Foreskin keratinocyte (primary cell): ENCODE measurements at places on chromosomes 1 and 21.

GRCh38 chr1:178768423-178768822 lies 43.4 kb downstream of the RALGPS2 start:
- no peak for DNase-seq

GRCh38 chr1:67988066-67988465 lies 62.4 kb downstream of the DIRAS3 start:
- no peak for DNase-seq

- peak; percentile 38 for DNase-seq
These were observed 3.5 kb downstream of the RO60 start for GRCh38 chr1:193062698-193063463.

DNA sequence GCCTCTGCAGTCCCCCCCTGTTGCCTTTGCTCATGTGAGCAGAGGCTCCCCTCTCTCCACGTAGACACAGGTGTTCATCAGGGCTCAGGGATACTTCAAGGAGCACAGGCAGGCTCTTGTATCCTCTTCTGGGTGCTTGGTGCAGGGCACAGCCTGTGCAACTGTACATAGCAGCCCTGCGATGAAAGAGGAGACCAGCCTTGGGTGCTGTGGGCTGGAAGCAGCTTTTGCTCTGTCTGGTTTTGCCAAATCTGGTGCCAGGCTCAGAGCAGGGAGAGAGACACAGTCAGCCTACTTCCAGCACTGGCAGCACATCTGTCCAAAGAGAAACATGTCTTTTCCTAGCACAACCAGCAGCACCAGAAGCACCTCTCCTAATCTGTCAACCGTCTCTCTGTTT lies 132.1 kb downstream of the ETS2 start:
- no peak for DNase-seq

- DNase-seq, result peak; percentile 44
These were observed 1.5 kb upstream of the COL16A1 start for GRCh38 chr1:31705080-31705866.

DNA sequence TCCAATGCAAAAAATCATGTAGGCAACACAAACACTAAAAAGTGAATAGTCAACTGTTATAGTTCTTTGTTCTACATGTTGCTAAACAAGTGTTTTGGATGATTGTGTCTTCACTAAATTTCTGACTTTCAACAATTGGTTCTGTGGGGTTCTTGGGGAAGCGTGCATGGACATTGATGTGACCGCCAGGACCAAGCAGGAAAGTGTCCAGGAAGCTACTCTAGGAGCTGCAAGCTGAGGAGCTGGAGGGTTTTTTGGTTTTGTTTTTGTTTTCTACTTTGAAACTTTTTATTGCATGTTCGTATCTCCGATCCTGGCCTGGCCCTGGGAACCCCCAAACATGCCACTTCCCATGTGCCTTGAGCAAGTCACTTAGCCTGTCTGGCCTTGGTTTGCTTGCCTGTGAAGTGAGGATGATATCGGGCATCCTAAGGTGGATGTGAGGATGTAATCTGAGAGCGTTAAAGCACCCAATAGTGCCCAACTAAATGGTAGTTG lies 8.0 kb downstream of the TMPRSS3 start:
- DNase-seq, result no peak

DNA sequence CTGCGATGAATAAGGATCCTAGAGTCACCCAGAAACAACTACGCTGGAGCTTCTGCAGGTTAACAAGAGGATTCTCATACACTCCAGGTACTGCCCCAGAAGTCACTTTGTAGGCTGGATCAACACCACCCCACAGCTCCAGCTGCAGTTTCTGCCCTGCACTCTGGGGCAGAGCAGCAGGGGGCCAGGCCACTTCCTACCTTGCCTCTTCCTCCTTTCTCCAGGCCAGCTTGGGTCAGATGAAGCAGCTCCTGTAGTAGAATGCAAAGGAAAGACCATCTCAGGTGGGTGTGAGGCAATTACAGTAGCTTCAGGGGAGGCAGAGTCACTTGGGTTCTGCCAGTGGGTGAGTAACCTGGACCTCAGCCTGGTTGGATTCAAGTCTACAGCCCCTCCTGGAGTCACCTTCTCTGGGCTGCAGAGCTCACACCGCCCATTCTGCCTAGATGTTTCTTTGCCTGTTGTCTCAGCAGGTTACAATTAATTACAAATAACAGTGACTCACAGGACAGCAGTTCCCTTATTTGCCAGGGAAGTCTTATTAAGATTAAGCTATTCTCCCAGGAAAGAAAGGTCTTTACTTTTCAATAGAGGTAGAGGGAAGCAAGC lies 24.4 kb upstream of the BCAR3 start:
- no peak for DNase-seq

DNA sequence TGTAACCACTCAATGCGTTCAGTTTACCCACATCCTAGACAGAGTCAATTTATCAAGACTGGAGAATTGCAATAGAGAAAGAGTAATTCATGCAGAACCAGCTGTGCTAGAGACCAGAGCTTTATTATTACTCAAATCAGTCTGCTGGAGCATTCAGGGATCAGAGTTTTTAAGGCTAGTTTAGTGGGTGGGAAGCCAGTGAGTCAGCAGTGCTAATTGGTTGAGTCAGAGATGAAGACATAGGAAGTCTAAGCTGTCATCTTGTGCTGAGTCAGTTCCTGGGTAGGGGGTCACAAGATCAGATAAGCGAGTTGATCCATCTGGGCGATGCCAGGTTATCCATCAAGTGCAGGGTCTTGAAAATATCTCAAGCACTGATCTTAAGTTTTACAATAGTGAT lies 499.6 kb downstream of the MRPL39 start:
- peak; percentile 83 for DNase-seq

GRCh38 chr1:172005856-172006255 lies 164.6 kb downstream of the DNM3 start:
- peak; percentile 83 for DNase-seq

DNA sequence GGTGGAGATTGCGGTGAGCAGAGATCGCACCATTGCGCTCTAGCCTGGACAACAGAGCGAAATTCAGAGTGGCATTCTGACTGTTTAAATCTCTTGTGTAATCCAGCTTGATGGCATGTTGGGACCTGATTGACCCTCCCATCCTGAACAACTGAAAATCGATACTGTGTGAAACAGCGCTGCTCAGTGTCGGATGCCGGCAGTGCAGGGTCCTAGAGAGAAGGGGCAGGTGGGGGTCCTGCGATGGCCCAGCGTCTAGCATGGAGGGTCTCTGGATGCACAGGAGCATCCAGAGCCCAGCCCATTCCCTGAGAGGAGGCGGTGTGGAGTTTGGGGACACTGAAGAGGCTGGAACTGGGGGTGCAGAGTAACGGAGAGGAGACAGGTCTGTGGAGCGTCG lies 15.8 kb downstream of the AGT start:
- no peak for DNase-seq

DNA sequence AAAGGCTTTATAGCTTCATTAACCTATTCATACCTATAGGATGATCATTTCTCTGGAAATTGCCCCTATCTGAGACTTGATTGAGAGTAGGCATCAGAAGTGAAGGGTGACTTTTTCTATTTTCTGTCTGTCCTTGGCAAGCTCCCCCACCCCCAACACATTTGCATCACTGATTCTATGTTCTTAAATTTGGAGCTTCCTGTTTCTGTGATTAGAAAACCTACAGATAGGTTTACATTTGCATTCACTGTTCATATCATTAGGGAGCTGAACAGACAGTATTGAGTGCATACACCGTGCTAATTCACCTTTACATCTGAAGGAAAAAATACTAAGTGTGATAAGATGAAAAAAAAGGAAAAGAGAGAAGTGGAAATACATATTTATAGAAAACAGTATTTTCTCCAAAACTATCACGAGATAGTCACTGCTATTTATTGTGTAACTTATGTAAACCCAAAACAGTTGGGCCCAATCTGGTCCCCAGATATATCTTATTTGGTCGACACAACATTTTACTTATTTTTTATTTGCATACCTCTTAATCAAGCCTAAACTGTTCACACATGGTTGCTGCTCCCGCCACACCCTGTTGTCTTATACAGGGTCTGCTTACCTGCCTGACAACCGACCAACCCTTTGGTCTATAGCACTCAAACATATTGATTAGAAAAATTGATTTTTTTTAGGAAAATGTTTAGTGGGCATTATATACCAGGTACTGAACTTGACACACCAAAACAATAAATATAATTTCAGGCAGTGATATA lies 218.8 kb downstream of the NTNG1 start:
- DNase-seq, result no peak

- peak; percentile 94 for DNase-seq
These were observed 47.7 kb upstream of the USP24 start for GRCh38 chr1:55262822-55263221.

- DNase-seq, result no peak
These were observed 26.0 kb downstream of the RCOR3 start for GRCh38 chr1:211285196-211285595.

DNA sequence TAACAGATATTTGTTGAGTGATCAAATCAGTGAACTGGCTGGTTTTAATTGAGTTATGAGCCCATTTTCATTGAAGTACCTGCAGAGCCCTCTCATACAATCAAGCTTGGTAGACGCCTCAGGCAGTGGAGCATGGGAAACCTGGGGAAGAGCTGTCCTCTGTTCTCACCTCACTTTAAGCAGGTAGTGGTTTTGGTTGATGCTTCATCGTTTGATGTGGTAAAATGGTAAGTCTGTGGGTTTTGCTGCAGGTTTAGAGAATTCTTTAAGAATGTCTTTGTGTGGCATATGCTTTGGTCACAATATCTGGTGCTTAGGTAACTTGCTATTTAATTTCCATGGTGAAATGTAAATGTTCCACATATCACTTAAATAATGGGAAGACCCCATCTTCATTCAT lies 10.0 kb downstream of the LAMC1 start:
- DNase-seq, result peak; percentile 75

- no peak for DNase-seq
These were observed 8.2 kb upstream of the C1orf141 start for GRCh38 chr1:67142931-67143330.

DNA sequence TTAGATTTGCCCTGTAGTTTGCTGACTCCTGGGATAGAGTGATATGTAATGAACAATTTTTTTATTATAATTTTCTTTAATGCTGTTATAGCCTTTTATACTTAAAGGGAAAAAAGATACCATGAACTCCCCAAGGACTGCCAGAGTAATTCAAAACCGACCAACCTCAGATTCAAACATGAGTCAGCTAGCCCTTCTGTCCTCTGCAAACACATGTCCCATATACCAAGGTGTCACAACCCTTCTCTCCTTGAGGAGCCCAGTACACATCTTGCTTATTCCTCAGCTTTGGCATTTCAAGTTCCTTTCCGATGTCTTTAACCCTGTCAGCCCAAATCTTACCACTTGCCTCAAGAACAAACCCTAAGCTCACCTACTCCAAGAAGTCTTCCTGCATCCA lies 184.9 kb downstream of the KCNH1 start:
- no peak for DNase-seq

GRCh38 chr1:48746906-48747305 lies 29.8 kb downstream of the BEND5 start:
- no peak for DNase-seq

DNA sequence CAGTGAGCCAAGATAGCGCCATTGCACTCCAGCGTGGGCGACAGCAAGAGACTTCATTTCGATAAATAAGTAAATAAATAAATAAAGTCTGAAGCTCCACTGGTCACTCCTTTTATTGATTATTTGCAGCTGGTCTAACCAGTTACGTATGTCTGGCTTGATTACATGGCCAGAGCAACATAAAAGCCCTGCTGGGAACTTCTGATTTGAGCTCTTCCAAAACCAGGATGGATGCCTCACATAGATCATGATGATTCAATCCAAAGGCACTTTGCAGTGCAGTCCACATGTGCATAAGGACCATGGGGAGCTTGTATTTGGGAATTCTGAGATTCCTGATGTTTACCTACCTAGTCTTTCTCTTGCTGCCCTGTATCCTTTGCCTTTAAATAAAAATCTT lies 24.0 kb downstream of the NSUN4 start:
- DNase-seq, result no peak

DNA sequence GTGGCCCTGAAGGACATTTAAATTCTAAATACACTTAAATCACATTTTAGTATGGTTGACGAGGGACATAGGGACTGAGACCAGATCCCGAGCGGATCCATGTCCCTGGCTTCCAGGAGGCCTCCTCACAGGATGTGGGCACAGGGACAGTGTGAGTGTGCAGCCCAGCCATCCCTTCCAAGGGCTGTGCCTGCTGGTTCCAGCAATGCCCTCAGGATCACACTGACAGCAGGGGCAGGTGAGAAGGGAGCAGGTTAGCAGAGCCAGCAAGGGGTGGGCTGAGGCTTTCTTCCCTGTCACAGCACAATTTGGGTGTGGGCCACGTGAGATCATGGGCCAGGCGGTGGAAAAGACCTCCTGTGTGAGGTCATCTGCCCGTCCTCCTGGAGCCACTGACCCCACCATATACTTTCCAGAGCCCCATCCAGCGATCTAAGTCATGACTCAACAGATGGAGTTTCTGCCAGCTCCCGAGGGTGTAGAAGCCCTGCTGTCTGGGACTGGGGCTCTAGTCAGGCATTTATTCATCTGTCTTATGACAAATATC lies 37.0 kb upstream of the PRSS38 start:
- DNase-seq, result no peak

DNA sequence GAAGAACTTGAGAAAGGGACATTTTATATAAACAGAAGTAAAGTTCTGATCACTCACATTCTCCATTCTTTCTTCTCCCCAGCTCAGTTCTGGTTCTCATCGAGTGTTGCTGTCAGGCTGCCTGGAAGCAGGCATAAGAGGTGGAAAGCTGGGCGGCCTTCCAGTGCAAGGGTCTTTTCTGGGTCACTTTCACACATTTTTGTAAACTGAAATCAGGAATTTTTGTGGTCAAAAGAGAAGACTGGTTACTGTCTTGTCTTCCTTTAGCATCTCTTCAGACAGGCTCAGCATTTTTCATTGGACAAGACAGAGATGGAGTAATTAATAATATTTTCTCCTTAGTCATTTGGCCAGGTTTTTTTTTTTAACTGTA lies 93.7 kb downstream of the CTH start:
- no peak for DNase-seq

GRCh38 chr1:58283388-58284224 lies 262.9 kb downstream of the OMA1 start:
- DNase-seq, result no peak

DNA sequence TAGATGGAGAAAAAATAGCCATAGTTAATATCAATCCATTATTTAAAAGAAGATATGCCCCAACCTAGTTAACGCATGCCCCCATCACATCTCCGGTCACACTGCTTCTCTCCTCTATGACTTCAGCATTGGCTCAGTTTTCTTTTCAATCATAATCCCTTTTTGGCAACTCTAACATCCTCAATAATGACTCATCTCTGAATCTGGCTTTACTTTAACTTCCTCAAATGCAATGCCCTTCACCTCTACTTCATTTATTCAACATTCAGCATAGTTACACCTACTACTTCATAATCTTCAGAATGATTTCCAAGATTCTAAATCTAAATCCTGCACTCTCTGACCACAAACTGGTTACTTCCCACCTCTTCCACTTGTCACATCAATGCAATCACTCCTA lies 417.3 kb downstream of the USH2A start:
- DNase-seq, result peak; percentile 57

- DNase-seq, result peak; percentile 80
These were observed 444 bp upstream of the HDGF start for GRCh38 chr1:156751757-156752481.

- no peak for DNase-seq
These were observed 1.2 kb downstream of the PKN2 start for GRCh38 chr1:88685259-88685620.

GRCh38 chr1:16882986-16883385 lies 12.8 kb upstream of the RNU1-2 start:
- no peak for DNase-seq
